ENCODE measurements at places on chromosomes 4 and X. TPM values are rescaled to one million over a fixed set of nuclear protein-coding genes. Genes with fewer than 3 reads are reported as not detected.

The OTC gene
- not detected for total RNA-seq

The REELD1 gene
- not detected for total RNA-seq

The SPANXC gene
- not detected for total RNA-seq

The KLF8 gene
- total RNA-seq, result 0.59 TPM

The GDPD2 gene
- total RNA-seq, result not detected

The PIN4 gene
- total RNA-seq, result 9.8 TPM

The ARHGAP36 gene
- not detected for total RNA-seq

The SLC2A9 gene
- total RNA-seq, result 0.17 TPM

The NEUROG2 gene
- not detected for total RNA-seq

The FHDC1 gene
- 0.17 TPM for total RNA-seq

The ZAR1 gene
- not detected for total RNA-seq

The ESX1 gene
- total RNA-seq, result not detected

The SSX2 gene
- not detected for total RNA-seq

The FAM199X gene
- 9.8 TPM for total RNA-seq

The MAGEB2 gene
- not detected for total RNA-seq

The PTPN13 gene
- 15.5 TPM for total RNA-seq

The PDE5A gene
- total RNA-seq, result 77.8 TPM

The STK32B gene
- total RNA-seq, result 0.59 TPM

The G3BP2 gene
- total RNA-seq, result 93.6 TPM

The MAGEB10 gene
- not detected for total RNA-seq

The MAP7D2 gene
- total RNA-seq, result 1.7 TPM

The PFKFB1 gene
- 0.45 TPM for total RNA-seq

The SPRY1 gene
- 8.0 TPM for total RNA-seq

The PAGE2 gene
- not detected for total RNA-seq

The SPACA5 gene
- not detected for total RNA-seq

The PCYT1B gene
- total RNA-seq, result 3.2 TPM

The CFP gene
- under 0.01 TPM for total RNA-seq

The SHROOM2 gene
- total RNA-seq, result 13.3 TPM

The MRPS18C gene
- total RNA-seq, result 47.9 TPM

The PGRMC2 gene
- total RNA-seq, result 12.1 TPM

The TMPRSS11B gene
- not detected for total RNA-seq

The RASSF6 gene
- total RNA-seq, result 1.3 TPM

The PRKG2 gene
- total RNA-seq, result 1.0 TPM

The HTT gene
- total RNA-seq, result 16.0 TPM

The AKAP14 gene
- not detected for total RNA-seq

Data from bronchus fibroblast of lung (primary cell).